ENCODE measurements at places on chromosomes 3 and 15. TPM values are rescaled to one million over a fixed set of nuclear protein-coding genes. Genes with fewer than 3 reads are reported as not detected.

DNA sequence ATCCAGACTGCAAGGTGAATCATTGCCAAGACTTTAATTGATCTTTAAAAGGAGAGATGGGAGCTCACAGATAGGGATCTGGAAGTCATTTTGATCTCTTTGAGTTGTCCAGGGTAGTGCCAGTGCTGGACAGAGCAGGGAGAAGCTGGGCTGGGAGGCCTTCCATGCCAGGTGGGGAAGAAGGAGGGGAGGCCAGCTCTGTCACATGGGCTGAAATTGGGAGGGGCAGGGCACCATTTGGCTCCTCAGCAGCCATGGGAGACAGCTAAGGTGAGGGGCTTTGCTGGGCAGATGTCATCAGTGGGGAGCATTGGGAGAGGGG lies 23.4 kb downstream of the SMAD6 start:
- no peak for DNase-seq

The ABHD17C gene
- total RNA-seq, result 4.0 TPM

GRCh38 chr3:151146731-151147091 lies 56.3 kb downstream of the GPR171 start:
- DNase-seq, result no peak

The GPR160 gene
- 2.8 TPM for total RNA-seq

GRCh38 chr3:143775459-143775858 lies 72.8 kb downstream of the SLC9A9 start:
- DNase-seq, result peak; percentile 47

GRCh38 chr3:69309814-69310213 lies 76.1 kb downstream of the FRMD4B start:
- DNase-seq, result peak; percentile 55

- DNase-seq, result no peak
Observed at GRCh38 chr3:193837347-193837827, 244.4 kb downstream of the OPA1 start.

The TBC1D2B gene
- 13.3 TPM for total RNA-seq

- DNase-seq, result peak; percentile 61
Observed at GRCh38 chr3:65785065-65785645, 253.6 kb downstream of the MAGI1 start.

GRCh38 chr3:58496206-58496857 lies 4.4 kb downstream of the KCTD6 start:
- no peak for DNase-seq

GRCh38 chr15:73602992-73603391 lies 30.2 kb downstream of the NPTN start:
- DNase-seq, result no peak

DNA sequence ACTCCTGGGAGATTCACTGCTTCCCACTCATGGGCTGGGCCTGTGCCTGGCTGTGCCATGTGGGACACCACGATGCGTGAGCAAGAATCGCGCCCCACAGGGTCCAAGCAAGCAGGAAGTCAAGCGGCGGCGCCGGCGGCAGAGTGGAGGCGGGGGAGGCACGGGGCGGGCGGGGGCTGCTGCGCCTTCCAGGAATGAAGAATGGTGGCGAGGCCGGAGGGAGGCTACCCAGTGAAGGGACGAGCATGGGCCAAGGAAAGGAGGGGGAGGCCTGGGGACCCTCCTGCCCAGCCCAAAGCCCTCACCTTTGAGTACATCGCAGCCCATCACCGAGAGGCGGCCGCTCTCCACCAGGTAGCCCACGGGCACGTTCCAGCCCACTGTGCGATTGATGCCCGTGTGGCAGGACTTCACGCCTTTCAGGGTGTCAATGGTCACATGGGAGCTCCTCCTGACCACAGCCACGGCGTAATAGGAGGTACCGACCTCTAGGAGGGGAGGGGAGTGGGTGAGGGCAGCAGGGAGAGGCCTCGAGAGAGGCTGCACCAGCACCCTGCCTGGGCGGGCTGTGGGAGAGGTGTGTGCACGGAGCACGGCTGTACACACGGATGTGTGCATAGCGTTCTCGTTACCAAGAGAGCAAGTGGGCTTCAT lies 5.5 kb downstream of the MELTF start:
- no peak for DNase-seq

DNA sequence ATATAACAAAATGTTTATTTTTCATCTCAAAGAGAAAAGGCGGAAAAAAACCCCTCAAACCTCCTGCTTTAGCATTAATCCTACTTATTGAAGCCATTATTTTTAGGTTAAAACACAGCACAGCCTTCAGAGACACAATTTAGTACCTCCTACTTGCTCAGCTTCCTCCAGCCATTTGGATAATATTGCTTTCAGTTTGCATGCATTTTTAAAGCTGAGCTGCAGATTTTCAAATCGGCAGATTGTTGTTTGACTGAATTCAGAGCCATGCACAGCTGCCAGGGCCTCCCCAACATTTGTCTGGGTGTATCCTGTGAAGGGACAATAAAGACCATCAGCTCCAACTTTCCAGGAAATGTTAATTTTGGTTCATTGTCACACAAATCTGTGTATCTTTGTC lies 14.5 kb downstream of the POU1F1 start:
- DNase-seq, result no peak

GRCh38 chr3:13083898-13084297 lies 10.7 kb upstream of the IQSEC1 start:
- no peak for DNase-seq

DNA sequence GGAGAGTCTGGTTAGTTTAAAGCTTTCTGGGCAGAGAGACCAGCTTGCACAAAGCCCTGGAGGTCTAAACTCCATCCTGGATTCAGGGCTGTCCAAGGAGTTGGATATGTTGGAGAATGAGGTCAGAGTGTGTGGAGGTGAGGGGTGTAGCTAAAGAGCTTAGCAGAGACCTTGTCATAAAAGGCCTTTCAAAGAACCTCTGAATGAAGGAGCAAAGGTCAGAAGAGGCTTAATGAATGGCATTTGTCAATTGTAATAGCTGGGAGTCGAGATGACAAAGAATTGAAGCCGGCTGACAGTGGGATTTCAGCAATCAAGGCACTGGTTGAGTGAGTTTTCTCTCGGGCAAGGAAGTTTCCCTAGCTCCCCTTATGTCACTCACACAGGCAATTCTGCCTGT lies 202.6 kb downstream of the PDCD6IP start:
- DNase-seq, result no peak

The HTR3E gene
- not detected for total RNA-seq

The SPSB4 gene
- total RNA-seq, result not detected

GRCh38 chr3:48065035-48065434 lies 48.8 kb upstream of the MAP4 start:
- peak; percentile 20 for DNase-seq

The AMOTL2 gene
- total RNA-seq, result 197 TPM

The EHD4 gene
- total RNA-seq, result 50.9 TPM

DNA sequence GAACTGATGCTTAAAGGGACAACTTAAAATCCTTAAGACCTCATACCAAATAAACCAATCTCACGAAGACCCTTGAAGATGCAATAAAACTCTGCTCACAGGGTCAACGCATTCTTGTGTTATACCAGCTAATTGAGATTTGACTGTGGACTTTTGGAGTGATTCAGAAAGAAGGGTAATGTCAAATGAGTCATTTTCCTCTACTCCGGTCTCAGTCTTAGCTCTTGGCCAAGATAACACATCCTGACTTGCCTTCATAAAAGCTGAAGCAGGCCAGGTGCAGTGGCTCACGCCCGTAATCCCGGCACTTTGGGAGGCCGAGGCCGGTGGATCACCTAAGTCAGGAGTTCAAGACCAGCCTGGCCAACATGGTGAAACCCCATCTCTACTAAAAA lies 3.8 kb downstream of the PKM start:
- DNase-seq, result peak; percentile 85

DNA sequence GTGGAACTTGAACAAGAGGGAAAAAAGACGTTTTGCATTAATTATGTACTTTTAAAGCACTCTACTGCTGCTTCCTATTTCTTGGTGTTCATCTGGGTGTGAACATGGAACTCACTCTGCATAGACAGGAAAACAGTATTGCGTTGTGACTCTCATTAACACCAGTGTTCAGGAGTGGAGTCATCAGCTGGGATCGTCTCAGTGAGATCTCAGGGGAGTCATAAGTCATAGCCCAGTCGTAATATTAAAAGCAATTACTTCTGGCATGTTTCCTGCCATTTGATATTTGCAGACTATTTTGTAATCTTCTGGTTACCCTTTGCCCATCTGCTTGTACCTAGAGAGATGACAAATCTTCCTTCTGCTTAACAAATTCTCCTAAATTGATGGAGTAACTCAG lies 462.0 kb upstream of the ATP11B start:
- DNase-seq, result no peak

DNA sequence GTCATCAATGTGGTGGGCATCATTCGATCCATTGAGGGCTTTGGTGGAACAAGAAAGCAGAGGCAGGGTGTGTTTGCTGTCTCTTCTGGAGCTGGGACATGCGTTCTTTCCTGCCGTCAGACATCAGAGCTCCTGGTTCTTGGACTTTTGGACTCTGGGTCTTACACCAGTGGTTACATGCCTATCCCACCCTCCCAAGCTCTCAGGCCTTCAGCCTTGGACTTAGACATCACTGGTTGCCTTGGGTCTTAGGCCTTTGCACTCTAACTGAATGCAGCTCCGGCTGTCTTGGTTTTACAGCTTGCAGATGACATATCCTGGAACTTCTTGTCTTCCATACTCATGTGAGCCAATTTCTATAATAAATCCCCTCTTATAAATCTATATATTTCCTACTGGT lies 8.1 kb upstream of the MASP1 start:
- DNase-seq, result no peak

DNA sequence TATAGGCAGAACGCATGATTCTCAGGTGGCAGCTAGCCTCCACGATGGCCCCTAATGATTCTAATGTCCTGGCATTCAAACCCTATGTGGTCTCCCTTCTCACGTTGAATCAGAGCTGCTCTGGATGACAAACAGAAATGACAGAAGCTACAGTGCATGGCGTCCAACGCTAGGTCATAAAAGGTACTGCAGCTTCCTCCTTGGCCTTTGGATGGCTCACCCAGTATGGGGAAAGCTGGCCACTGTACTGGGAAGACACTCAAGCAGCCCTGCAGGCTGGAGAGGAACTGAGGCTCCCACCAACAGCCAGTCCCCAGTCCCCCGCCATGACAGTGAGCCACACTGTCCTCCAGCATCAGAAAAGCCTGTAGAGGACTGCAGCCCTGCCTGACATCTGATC lies 286.3 kb downstream of the FAM43A start:
- no peak for DNase-seq

DNA sequence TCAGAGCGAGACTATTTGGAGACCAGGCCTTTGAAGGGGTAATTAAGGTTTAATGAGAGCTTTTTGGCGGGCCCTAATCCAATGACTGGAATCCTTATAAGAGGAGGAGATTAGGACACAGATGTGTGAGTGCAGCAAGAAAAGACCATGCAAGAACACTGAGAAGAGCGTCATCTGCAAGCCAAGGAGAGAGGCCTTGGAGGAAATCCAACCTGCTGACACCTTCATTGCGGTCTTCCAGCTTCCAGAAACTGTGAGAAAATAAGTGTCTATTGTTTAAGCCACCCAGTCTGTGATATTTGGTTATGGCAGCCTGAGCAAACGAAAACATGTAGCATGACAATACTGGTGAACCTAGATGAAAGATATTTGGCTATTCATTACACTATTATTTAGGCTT lies 23.0 kb upstream of the MUSTN1 start:
- no peak for DNase-seq

DNA sequence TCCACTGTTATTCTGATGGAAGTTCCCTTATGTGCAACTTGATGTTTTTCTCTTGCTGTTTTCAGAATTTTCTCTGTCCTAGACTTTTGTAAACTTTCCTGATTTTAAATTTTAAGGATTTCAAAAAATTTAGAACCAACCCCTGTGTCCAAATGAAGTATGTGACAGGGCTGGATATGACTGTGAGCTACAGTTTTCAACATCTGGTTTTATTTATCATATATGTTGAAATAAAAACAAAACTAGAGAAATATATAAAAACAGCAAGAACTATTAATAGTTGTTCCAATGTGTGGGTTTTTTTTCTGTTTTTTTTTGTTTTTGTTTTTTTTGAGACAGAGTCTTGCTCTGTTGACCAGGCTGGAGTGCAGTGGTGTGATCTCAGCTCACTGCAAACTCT lies 47.4 kb upstream of the PSMD6 start:
- DNase-seq, result no peak

GRCh38 chr3:25940935-25941334 lies 151.0 kb downstream of the OXSM start:
- DNase-seq, result peak; percentile 35

- peak; percentile 39 for DNase-seq
Observed at GRCh38 chr3:184874709-184875644, 63.0 kb downstream of the VPS8 start.

The LRTM1 gene
- total RNA-seq, result not detected

- DNase-seq, result no peak
Observed at GRCh38 chr15:38708672-38709180, 144.1 kb upstream of the RASGRP1 start.

DNA sequence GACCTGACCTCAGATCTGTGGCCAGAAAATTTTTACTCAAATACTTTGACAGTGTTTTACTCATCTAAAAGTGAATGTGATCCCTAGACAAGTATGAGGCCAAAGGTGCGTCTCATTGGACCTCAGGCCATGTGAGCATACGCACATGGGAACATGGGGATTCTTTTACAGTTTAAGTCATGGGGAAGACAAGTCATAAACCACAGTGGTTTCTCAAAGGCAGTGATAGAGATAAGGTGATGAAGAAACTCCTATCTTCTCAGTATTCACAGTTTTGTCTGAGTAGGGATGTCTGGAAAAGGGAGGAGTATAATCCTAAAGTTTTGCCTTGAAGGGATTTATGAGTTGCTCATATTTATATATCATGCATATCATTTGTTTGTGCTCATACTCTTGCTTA lies 173.8 kb downstream of the FNDC3B start:
- DNase-seq, result no peak

DNA sequence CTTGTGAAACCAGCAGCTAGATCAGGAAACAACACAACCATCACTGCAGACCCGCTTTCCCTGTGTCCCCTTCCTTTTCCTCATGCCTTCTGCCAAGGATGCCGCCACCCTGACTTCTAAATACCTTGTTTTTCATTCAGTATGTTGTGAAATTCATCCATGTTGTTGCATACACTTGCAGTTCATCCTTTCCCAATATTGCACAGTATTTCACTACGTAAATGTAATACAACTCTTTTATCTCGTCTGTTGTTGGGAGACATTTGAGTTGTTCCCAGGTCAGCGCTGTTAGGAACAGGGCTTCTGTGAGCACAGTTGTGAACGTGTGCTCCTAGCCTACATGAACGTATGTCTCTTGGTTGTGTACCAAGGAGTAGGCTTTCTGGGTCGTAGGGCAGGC lies 24.2 kb downstream of the TLNRD1 start:
- no peak for DNase-seq

DNA sequence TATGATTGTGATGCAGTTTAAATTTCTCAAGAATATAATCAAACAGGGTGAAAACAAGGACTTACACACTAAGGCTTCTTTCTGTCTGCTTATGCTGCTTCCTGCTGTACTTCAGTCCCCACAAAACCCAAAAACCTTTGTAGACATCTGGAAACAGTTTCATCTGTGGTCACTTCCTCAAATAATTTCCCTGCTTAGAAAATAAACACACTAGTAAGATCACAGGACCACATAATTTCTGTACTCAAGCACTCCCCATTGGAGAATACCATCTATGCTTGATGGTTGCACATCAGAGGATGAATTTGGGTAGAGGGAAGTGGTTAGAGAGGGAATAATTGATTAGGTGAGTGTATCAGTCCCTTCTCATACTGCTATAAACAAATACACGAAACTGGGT lies 266.2 kb downstream of the LSAMP start:
- DNase-seq, result peak; percentile 62

The SGO1 gene
- 18.2 TPM for total RNA-seq

GRCh38 chr3:105686278-105686897 lies 182.4 kb downstream of the CBLB start:
- peak; percentile 30 for DNase-seq

GRCh38 chr3:159356606-159357005 lies 554.8 kb downstream of the MFSD1 start:
- no peak for DNase-seq

Measured in HT1080 (cell line).